ENCODE measurements at places on chromosomes 1 and 21.

- peaks cover 15% of the 10 kb centered on the region for H3K27me3 ChIP-seq
- H3K4me3 ChIP-seq, result no peak overlapping the region
- no peak for DNase-seq
- H3K27ac ChIP-seq, result no peak overlapping the region
- H3K4me1 ChIP-seq, result no peaks in the 10 kb centered on the region
Measured at GRCh38 chr1:18684303-18684702, 53.7 kb downstream of the PAX7 start.

DNA sequence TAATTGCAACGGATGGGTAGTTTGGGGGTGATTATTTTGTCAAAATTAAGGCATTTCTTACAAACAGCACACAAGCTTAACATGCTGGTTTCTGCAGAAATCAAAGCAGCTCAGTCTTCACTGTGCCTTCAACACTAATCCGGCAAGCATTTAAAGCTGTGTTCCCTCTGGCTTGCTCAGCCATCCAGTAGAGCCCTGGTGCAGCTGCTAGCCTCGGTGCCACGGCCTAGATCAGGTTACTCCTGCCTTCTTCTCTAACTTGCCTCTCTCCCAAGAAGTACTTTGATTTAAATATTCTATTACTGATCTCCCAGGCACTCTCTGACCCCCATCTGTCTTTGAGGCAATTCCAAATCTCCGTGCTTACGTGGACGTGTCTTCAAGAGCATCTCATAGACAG is 85.6 kb downstream of the GREM2 start:
- DNase-seq, result no peak
- no peaks in the 10 kb centered on the region for H3K36me3 ChIP-seq
- H3K4me3 ChIP-seq, result no peak overlapping the region
- H3K27me3 ChIP-seq, result no peaks in the 10 kb centered on the region

DNA sequence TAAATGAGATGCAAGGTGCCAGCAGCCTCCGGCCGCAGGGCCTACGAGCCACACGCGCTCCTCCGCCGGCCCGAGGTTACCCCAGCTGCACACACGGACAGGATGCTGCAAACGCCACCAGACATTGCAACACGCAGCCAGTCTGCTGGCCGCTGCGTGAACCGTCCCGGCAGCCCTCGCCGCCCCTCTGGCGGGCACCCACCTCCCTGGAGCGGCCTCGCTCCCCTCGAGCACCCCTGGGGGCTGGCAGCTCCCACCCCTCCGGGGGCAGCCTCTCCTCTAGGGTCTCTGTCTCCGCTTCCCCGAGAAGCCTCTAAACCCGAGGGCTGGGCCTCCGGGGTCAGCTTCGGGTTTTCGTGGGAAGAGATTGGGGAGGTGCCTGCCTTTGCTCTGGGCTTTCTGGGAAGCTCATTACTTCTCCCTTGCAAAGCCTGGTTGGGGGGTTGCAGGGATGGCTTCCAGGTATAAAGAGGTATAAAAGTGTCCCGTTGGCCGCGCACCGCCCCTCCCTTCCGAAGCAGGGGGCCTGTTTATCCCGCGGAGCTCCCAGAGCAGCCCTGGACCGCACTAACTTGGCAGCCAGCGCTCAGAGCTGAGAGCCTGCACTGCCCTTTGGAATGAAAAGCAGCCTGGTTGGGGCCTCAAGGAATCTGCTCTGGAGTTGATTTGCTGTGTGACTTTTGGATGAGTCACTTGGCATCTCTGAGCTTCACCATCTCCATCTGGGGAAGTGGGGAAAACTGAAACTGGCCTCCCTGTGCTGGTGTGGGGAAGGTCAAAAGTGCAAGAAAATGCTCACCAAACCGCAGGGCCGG is 21.8 kb downstream of the DHRS3 start:
- peak overlapping the region; percentile 63 for H3K4me3 ChIP-seq
- no peak overlapping the region for H3K27ac ChIP-seq
- peaks cover 43% of the 10 kb centered on the region for H3K36me3 ChIP-seq
- no peaks in the 10 kb centered on the region for H3K27me3 ChIP-seq
- DNase-seq, result peak; percentile 29

- peaks cover 4% of the 10 kb centered on the region for H3K27me3 ChIP-seq
- H3K4me3 ChIP-seq, result no peak overlapping the region
- peaks cover 23% of the 10 kb centered on the region for H3K4me1 ChIP-seq
- H3K36me3 ChIP-seq, result no peaks in the 10 kb centered on the region
Measured at GRCh38 chr21:45310459-45310858, 22.8 kb upstream of the POFUT2 start.

- no peaks in the 10 kb centered on the region for H3K4me1 ChIP-seq
- no peaks in the 10 kb centered on the region for H3K36me3 ChIP-seq
- no peak overlapping the region for H3K27ac ChIP-seq
- H3K27me3 ChIP-seq, result peaks cover 41% of the 10 kb centered on the region
Measured at GRCh38 chr1:228000836-228001563, 5.8 kb upstream of the WNT3A start.

DNA sequence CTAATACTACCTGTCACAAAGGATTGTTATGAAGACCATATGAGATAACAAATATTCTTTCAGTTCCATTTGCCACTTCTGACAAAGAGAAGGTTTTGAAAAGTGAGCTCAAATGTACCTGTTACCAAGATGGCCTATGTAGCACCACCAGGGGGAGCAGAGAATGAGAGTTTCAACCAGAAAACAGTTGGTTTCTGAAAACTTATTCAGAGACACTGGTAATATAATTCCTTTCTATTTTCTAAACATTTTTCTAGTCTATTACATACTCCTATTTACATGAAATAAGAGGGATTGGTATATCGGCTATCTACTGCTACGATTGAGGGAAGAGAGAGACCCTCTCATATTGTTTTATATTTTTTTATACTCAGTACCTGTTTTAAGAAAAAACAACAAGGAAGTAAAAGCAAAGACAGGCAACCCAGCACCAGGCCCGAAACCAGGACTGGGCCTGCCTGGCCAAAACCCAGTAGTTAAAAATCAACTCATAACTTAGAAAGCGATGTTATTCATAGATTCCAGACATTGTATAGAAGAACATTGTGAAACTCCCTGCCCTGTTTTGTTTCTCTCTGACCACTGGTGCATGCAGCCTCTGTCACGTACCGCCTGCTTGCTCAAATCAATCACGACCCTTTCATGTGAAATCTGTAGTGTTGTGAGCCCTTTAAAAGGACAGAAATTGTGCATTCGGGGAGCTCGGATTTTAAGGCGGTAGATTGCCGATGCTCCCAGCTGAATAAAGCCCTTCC is 48.3 kb downstream of the IL23R start:
- no peaks in the 10 kb centered on the region for H3K27me3 ChIP-seq
- H3K4me3 ChIP-seq, result no peak overlapping the region
- peak; percentile 49 for DNase-seq
- H3K27ac ChIP-seq, result peak overlapping the region; percentile 39
- no peaks in the 10 kb centered on the region for H3K36me3 ChIP-seq
- H3K4me1 ChIP-seq, result peaks cover 56% of the 10 kb centered on the region

GRCh38 chr1:22709227-22709626 is 1.4 kb upstream of the EPHB2 start:
- no peak for DNase-seq
- H3K4me1 ChIP-seq, result peaks cover 12% of the 10 kb centered on the region
- no peaks in the 10 kb centered on the region for H3K36me3 ChIP-seq

GRCh38 chr1:19850214-19850613 is 32.0 kb upstream of the OTUD3 start:
- H3K4me1 ChIP-seq, result no peaks in the 10 kb centered on the region
- no peak for DNase-seq
- H3K27me3 ChIP-seq, result peaks cover 23% of the 10 kb centered on the region
- H3K36me3 ChIP-seq, result no peaks in the 10 kb centered on the region

- H3K27ac ChIP-seq, result no peak overlapping the region
- H3K4me1 ChIP-seq, result no peaks in the 10 kb centered on the region
- no peak overlapping the region for H3K4me3 ChIP-seq
- H3K36me3 ChIP-seq, result no peaks in the 10 kb centered on the region
- peaks cover under 1% of the 10 kb centered on the region for H3K27me3 ChIP-seq
Measured at GRCh38 chr1:213393860-213394259, 342.8 kb downstream of the RPS6KC1 start.

DNA sequence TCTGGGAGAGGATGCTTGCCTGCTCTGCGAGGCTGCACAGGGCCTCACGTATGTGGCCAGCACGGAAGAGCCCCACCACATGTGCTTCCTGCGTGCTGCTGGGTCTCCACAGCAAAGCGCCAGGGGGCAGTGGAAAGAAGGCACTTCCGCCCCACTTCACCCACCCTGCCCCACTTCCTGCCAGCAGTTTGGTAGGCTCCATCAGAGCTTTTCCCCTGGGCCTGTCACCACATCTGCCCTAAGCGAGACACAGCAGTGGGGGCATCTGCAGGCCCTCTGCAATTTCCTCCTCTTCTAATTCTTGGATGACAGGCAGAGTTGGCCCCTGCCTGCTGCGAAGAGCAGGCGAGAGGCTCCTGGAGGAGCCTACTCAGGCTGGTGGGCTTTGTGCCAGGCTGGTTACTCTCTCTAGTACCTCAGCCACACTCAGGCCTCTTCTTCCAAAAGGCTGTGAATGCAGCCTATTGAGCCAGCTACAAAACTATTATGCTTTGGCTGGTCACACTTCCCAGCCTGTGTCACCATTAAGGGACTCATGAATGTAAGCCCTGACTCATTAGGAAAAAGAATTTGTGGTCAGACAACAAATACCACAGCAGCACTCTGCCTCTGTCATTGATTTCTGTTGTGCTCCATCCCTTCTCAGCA is 25.0 kb downstream of the CD244 start:
- H3K27me3 ChIP-seq, result no peaks in the 10 kb centered on the region
- peak; percentile 79 for DNase-seq
- no peaks in the 10 kb centered on the region for H3K36me3 ChIP-seq
- peak overlapping the region; percentile 58 for H3K4me3 ChIP-seq
- H3K27ac ChIP-seq, result peak overlapping the region; percentile 97

- H3K36me3 ChIP-seq, result no peaks in the 10 kb centered on the region
- DNase-seq, result no peak
- no peak overlapping the region for H3K4me3 ChIP-seq
- H3K27ac ChIP-seq, result no peak overlapping the region
- H3K27me3 ChIP-seq, result no peaks in the 10 kb centered on the region
- H3K4me1 ChIP-seq, result peaks cover 39% of the 10 kb centered on the region
Measured at GRCh38 chr21:32930673-32931072, 95.1 kb upstream of the OLIG2 start.

GRCh38 chr1:198549866-198550265 is 9.4 kb upstream of the ATP6V1G3 start:
- H3K4me1 ChIP-seq, result peaks cover 47% of the 10 kb centered on the region
- H3K27ac ChIP-seq, result no peak overlapping the region
- no peaks in the 10 kb centered on the region for H3K27me3 ChIP-seq
- no peak overlapping the region for H3K4me3 ChIP-seq
- H3K36me3 ChIP-seq, result peaks cover 2% of the 10 kb centered on the region

DNA sequence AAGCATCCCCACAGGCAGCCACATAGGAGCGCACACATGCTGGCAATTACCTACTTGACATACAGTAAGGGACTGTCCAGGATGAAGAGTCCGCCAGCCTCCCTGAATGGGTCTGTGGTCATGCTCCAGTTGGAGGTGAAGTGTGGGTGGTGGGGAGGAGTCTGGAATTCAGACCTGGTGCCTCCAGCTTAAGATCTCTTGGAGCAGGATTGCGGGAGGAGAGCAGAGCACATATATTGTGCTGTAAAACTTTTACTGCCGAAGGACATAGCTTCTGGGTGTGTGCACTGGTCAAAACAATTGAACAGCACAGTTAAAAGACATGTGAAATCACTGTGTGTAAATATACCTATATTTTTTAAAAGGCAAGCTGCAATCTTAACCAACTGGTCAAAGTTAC is 17.9 kb downstream of the STK40 start:
- H3K27ac ChIP-seq, result peak overlapping the region; percentile 44
- H3K27me3 ChIP-seq, result no peaks in the 10 kb centered on the region
- H3K36me3 ChIP-seq, result peaks cover 6% of the 10 kb centered on the region
- no peak for DNase-seq
- H3K4me1 ChIP-seq, result peaks cover 49% of the 10 kb centered on the region

DNA sequence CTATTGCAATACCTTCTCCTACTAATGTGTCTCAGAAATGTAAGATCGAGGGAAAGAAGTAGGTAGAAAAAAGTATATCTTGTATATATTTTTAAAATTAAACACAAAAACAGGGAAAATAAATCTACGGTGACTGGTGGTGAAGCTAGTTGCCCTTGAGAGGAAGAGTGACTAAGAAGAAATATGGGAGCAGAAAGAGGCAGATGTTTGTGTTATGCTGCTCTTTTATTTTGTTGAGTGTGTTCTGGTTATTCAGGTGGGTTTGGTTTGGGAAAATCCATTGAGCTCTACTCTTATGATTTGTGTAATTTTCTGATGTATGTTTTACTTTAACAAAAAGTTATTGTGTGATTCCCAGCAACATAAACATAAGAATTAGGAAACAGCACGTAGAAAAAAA is 444.9 kb upstream of the B3GALT2 start:
- H3K27ac ChIP-seq, result no peak overlapping the region
- no peak for DNase-seq
- H3K4me1 ChIP-seq, result peaks cover 9% of the 10 kb centered on the region

DNA sequence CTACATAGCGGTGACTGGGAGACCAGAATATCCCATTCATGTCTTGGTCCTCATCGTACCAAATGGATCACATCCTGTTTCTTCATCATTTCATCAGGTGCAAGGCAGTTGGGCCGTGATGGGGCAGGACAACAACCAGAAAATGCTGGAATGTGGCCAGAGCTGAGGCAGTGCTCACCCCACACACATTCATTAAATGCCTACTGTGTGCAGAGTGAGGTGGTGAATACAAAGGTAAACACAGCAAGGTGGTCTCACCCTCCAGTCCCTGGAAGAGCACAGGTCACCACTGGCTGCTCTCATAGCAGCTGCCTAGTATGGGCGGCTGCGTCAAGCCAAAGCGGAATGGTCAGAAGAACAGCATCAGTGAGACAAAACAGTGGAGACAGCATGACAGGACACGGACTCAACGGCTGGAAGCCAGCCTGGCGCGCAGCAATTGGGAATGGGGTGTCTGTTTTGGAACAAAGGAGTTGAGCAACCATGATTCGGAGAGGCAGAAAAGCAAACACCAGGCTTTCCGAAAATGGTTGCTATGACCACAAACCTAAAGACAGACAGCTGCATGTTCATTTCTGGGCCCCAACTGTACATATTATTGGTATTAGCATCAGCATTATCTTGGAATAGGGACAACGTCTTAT is 5.6 kb upstream of the ADAMTSL4 start:
- H3K4me3 ChIP-seq, result no peak overlapping the region
- DNase-seq, result no peak
- H3K27me3 ChIP-seq, result peaks cover 26% of the 10 kb centered on the region
- peaks cover 8% of the 10 kb centered on the region for H3K4me1 ChIP-seq

GRCh38 chr1:231584117-231584516 is 42.5 kb upstream of the DISC1 start:
- H3K27me3 ChIP-seq, result no peaks in the 10 kb centered on the region
- H3K4me1 ChIP-seq, result no peaks in the 10 kb centered on the region
- no peak overlapping the region for H3K27ac ChIP-seq
- no peaks in the 10 kb centered on the region for H3K36me3 ChIP-seq
- H3K4me3 ChIP-seq, result no peak overlapping the region
- no peak for DNase-seq

- no peak overlapping the region for H3K4me3 ChIP-seq
- no peak for DNase-seq
- H3K27me3 ChIP-seq, result no peaks in the 10 kb centered on the region
Measured at GRCh38 chr1:189027512-189027911, 1450.2 kb downstream of the BRINP3 start.

GRCh38 chr1:66489151-66489550 is 44.8 kb upstream of the SGIP1 start:
- no peak overlapping the region for H3K4me3 ChIP-seq
- DNase-seq, result no peak
- H3K27me3 ChIP-seq, result no peaks in the 10 kb centered on the region
- H3K27ac ChIP-seq, result no peak overlapping the region
- no peaks in the 10 kb centered on the region for H3K36me3 ChIP-seq

Data from activated naive CD8-positive, alpha-beta T cell treated with anti-CD3 and anti-CD28 coated beads, Interleukin-2, amount 50 U/mL, for 24 hours (primary cell).